ENCODE measurements at places on chromosomes 12 and 14.

DNA sequence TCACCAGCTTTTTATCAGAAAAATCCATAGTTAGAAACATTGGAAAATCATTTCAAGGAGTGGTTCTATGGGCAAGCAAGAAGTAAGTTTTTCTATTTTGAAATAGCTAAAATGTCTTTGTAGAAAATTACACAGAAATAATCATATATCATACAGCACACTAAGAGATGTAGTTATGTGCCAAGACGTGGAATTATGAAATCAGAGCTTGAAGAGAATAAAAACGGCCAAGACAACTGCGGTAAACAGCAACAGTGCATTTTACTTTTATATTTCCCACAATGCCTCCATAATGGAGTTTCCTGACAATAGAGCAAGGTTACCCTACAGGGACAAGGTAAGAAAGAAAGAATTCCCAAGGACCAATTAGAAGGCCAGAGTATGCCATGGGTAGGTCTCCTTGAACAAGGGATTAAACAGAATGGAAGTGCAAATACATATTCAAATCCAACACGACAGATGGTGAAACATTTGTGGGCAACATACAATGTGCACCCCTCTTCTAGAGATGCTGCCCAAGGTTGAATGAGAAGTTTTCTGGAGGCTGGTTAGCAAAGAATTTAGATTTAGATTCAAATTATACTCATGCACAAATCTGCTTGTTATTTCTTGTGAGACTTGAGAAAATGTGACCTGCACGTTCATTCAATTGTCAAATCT, 76.1 kb upstream of the BTG1 start:
- no peak for DNase-seq

- no peak for DNase-seq
Observed at GRCh38 chr14:101222362-101223070, 319.0 kb upstream of the RTL1 start.

DNA sequence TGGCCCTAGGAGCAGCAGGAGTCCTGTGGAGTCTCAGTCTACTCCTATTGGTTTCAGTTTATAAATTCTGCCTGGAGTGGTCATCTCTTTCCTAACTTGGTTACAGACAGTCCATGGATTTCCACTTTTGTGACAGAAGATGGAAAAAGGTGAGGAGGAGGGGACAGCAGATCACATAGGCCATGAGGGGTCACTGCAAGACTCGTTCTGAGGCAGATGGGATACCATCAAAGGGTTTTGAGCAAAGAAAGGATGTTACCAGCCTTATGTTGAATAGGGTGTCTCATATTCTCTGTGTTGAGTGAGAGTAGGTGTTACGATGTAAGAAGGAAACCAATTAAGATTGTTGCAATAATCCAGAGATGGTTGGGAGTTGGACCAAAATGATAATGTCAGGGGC, 15.3 kb downstream of the PDE3A start:
- DNase-seq = no peak

- no peak for DNase-seq
Observed at GRCh38 chr14:49058511-49058910, 527.7 kb downstream of the RPS29 start.

DNA sequence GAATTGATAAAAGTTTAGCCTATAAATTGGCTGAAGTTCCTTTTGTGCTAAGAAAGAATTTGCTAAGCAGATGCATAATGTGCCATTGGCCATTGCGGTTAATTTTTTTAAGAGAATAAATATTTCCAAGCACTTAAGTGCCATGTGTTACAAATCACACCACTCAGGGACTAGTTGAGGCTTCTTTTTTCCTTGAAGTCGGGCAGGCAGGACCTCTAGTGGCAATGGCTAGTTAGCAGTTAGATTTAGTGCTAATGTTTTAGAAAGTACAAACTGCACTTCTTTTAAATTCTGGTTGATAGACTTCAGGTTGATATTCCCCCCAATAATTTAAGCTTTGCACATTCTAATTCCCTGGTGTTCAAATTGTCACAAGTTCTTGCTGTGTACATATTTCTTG, 294.3 kb downstream of the APAF1 start:
- DNase-seq = no peak

DNA sequence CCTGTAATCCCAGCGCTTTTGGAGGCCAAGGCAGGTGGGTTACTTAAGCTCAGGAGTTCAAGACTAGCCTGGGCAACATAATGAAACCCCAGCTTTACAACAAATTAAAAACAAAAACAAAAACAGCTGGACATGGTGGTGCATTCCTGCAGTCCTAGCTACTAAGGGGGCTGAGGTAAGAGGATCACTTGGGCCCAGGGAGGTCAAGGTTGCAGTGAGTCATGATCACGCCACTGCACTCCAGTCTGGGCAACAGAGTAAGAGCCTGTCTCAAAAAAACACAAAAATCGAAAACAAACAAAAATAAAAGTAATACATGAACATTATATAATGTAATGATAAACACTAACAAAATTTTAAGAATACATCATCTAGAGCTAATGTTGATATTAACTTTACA, 46.2 kb upstream of the GRIP1 start:
- DNase-seq = no peak

- DNase-seq = no peak
Observed at GRCh38 chr12:62817556-62818271, 117.2 kb downstream of the PPM1H start.

- DNase-seq = no peak
Observed at GRCh38 chr12:59808317-59808910, 212.6 kb downstream of the SLC16A7 start.

GRCh38 chr14:34299360-34299759, 162.7 kb downstream of the SPTSSA start:
- DNase-seq = no peak

DNA sequence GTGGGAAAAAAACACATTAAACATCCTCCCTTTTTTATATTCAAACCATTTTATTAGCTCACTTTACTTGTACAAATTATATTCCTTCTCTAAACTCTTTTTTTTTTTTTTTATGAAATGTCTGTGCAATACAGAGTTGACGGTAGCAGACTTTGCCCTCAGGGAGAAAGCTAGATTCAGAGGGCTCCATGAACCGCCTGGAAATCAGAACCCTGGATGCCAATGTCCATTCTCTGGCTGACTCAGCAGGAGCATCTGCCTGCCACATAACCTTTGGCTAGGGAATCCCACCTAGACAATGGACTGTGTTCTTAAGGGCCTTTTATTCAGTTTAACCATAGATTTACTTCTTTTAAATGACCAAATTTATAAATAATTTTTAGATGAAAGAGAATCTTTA, 467.0 kb downstream of the MDGA2 start:
- no peak for DNase-seq

- DNase-seq = no peak
Observed at GRCh38 chr12:5718073-5718472, 227.0 kb downstream of the ANO2 start.

DNA sequence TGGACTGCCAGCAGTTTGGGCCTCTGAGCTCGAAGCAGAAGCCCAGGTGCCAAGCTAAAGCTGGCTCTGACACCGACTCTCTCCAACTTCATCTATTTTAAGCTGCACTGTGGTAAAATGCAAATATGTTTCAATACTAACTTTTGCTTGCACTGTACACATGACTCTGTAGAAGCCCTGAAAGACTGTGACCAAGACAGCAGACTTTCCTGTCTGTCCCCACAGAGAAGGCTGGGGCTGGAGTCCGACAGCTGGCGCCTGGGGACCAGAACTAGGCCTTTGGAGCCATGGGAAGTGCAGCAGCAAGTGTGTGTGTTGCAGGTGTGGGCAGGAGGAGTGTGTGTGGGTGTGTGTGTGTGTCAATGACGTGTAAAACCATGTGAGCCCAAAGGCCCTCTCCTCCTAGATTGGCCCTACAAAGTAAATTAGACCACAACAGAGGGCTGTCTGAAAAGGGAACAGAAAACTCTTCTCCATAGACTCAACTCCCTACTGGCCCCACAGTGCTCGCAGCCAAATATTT, 16.4 kb upstream of the RAB35 start:
- DNase-seq = no peak

DNA sequence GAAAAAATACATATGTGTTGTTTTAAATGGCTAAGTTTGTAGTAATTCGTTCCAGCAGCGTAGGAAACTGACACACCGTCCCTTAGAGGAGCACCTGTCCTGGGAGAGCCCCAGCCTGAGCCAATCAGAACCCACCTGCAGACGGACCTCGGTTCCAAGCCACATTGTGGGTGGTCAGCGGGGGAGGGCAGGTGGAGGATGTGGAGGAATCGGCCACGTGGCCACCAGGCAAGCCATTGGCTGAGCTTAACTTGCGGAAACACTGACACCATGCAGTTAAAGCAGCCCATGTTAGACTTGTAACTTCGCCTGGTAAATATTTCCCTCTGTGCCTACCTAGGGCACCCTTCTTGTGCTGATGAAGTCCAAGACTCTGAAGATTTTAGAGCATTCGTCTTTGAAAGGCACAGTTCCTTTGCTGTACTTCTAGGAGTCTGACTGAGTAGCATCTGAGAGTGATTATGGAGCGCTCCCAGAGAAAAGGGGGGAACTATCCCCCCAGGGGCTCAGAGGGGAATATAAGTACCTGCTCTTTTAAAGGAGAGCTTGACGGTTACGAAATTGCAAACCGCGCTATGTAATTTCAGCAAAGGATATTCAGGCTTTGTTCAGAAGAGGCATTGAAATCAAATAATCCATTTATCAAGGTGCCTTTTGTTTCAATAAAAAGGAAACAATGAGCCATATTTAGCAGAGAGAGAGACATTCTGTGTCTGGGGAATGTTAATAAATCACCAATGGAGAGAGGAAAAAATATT, 135.7 kb downstream of the TMEM132C start:
- no peak for DNase-seq

- DNase-seq = no peak
Observed at GRCh38 chr12:93378998-93379325, 1.2 kb downstream of the NUDT4 start.

GRCh38 chr14:51474854-51475253, 176.9 kb upstream of the FRMD6 start:
- DNase-seq = no peak

- DNase-seq = peak; percentile 54
Observed at GRCh38 chr12:14961466-14962152, at the start of gene ARHGDIB. TSS of gene ARHGDIB (minus strand) at chr12:14961601. CDS start at chr12:14950712, 10,889 bp downstream.

- DNase-seq = no peak
Observed at GRCh38 chr14:68014771-68015170, 195.2 kb downstream of the RAD51B start.

DNA sequence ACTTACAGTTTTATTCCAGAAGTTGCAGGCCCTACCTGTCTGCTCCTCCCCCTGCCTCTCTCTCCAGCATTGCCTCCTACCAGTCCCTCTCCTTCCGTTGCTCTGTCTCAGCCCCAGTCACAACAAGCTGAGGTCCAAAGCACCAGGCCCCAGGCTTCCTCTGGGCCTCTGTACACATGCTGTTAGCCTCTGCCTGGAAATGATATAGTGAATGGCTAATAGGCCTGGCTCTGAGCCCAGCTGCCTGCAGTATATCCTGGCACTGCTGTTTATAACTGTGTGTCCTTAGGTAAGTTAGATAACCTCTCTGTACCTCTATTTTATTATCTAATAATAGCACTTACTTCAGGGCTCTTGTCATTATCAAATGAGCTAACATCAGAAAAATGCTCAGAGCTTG, 114.9 kb upstream of the PWP1 start:
- DNase-seq = no peak

GRCh38 chr14:80955416-80955941, at the start of gene TSHR:
TSS of gene TSHR (plus strand) at chr14:80955621. CDS start at chr14:80955681, 60 bp downstream.
- no peak for DNase-seq

All from activated CD8-positive, alpha-beta memory T cell treated with anti-CD3 and anti-CD28 coated beads for 1 hour (primary cell).